GM20000 (cell line): ENCODE measurements at places on chromosomes 5 and 9.

- no peak for DNase-seq
Observed at GRCh38 chr9:88828492-88828974, 162.7 kb upstream of the S1PR3 start.

DNA sequence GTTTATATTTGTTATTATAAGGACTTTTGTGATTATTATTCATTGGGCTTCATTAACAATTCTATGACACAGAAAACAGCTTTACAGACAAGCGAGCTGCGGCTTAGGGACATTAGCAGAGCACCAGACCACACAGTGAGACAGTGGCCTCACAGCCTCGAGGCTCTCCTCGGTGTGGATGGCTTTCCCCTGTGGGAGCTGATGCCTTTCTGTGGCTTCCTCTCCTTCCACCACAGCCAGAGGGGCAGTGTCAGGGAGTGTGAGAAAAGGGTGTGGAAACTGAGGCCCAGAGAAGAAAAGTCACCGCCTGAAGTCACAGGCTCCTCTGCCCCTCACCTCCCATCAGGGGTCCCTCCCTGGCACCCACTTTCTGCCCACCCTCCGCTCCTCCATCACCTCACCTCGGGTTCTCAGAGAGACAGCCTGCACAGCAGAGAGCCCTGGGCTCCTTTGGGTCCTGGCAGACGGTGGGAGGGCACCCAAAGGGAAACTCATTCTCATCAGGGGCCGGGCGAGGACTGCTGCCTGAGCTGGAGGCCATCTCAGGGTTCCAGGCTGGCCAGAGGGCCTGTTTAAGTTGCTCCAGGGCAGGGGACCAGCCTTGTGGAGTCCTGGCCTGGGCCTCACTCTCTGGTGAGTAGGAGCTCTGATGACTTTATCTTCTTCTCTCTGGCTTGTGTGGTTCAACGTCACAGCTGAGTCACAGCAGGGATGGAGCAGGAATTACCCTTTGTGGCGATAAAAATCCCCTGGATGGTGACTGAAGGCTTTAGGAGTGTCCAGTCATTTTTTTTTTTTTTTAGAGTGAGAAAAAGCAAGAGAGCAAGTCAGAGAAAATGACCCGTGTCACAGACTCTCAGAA, 830 bp downstream of the TRAF1 start:
- peak; percentile 78 for DNase-seq

DNA sequence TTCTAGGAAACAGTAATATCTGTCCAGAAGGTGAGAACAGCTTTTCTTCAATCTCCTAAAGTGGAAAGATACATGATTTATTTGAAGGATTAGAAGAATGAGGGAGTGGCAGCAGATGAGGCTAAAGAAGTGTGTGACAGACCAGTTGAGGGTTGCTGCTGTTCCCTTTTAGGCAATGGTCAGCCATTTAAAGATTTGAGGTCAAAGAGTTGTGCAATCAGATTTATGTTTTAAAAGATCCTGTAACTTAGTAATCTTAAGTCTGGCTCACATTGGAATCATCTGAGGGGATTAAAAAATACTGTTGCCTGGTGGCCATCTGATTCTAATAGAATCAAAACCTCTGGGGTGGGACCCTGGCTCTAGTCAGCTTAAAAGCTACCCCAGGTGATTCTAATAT, 4.3 kb upstream of the SGCD start:
- DNase-seq = no peak

GRCh38 chr5:97842687-97843086, 659.6 kb upstream of the RIOK2 start:
- DNase-seq = no peak

GRCh38 chr9:6183227-6183551, 32.4 kb upstream of the IL33 start:
- DNase-seq = no peak

GRCh38 chr5:9557696-9558095, 11.8 kb upstream of the SEMA5A start:
- no peak for DNase-seq

- DNase-seq = no peak
Observed at GRCh38 chr9:110343551-110343950, 5.9 kb upstream of the TXNDC8 start.

DNA sequence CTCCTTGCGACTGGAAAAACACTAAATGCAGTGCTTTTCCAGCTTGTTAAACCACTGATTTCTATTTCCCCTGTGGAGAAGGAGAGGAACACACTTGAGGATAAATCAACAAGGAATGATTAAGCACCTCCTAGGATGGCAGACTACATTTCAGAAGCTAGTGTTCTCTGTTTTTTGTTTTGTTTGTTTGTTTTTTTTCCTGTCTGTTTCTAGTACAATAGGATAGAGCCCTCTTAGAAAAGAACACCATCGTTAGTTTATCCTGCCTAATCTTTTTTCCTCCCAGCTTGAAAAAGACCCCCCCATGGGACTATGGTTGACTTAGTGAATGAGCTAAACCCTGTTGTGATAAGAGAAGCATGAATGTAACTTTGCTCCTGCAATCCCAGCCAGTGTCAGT, 3.9 kb upstream of the TAL2 start:
- DNase-seq = no peak

DNA sequence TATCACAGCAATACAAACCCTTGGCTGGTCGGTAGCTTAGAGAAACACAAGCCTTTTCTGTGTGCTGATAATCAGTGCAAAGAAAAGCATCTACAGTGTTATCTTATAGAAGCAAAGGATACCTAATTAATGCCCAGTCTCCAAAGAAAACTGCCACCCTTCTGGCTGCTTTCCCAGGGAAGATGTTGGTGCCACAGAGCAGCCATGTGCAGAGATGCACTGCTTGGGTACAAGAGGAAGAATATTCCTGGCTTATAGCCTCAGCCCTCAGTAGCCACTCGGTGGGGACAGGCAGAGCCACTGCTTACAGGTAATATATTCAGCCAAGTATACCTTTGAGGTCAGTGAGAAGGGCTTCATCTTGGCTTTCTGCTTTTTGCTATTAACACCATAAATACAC, 185.3 kb downstream of the PCSK1 start:
- no peak for DNase-seq

DNA sequence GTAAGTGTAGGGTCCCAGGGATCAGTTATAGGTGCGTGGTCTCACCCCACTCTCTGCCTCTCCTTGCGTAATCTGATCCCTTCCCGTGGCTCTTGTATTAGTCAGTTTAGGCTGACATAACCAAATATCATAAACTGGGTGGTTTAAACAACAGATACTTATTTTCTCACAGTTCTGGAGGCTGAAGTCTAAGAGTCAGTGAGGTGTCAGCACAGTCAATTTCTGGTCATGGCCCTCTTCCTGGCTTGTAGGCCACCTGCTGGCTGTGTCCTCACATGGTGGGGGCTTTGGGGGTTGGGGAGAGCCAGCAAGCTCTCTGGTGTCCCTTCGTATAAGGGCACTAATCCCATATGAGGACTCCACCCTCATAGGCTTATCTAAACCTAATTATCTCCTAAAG, 32.3 kb downstream of the CARTPT start:
- DNase-seq = no peak

DNA sequence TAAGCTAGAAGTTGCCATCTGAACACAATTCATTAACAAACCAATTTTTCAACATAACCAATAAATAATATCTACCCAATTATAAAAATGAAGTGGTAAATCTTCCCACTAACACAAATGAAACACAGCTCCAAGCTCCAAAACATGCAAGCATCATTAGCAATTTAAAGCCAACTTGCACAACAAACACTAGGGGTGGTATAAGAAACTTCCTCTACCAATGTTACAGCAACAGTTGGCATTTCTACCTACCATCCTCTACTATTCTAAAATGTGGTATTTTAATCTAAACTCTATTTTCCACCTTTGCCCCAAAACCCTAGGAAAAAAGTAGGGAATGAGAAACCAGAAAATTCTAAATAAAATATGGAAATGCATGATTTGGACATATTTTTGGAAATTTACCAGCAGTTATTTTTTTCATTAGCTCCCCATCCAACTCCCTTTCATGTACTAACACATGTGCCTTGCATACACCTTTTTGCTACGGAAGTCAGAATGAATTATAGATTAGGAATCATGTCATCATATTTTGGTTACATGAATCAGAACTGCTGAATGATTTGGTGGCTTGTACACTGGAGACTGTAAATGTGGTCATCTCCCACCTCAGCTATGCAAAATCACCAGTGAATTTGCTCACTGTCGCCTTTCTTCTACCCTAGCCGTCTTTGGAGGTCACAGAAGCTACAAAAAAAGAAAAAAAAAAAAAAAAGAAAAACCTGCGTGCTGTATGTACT, 4.1 kb downstream of the NR6A1 start:
- DNase-seq = no peak

- DNase-seq = no peak
Observed at GRCh38 chr9:23741351-23741750, 84.7 kb downstream of the ELAVL2 start.

GRCh38 chr9:127149010-127149409, 26.6 kb upstream of the ANGPTL2 start:
- no peak for DNase-seq

GRCh38 chr5:135557076-135557838, 21.5 kb upstream of the NEUROG1 start:
- DNase-seq = no peak

DNA sequence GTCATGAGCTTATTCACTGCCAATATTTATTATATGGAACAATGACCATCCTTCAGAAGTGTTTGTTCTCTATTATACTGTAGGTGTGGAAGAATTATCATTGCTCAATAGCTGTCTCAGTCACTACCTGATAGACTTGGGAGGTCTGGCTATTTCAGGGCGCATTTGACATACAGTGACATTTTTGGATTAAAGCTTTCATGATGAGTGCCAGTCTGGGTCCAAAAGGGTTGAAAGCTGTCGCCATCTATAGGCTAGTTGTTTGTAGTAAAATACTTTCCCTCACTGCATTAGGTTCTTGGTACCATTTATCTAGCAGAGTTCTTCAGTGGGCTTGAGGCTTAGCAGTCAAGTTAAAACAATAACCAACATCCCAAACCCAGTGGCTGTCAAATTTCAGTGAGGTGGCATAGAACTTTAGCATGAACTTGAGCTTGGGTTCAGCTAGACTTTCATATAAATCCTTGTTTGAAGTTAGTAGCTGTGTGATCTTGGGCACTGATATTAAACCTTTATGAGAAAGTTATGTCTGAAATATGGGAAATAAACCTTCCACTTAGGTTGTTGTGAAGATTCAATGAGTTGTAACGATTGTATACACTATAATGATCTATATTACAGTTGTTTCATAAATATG, 110.5 kb upstream of the CDKN2B start:
- no peak for DNase-seq

- no peak for DNase-seq
Observed at GRCh38 chr5:125152044-125152443, 405.6 kb upstream of the ZNF608 start.

GRCh38 chr5:84343171-84343570, 41.5 kb downstream of the EDIL3 start:
- DNase-seq = no peak

GRCh38 chr9:136021872-136022681, 60.9 kb upstream of the UBAC1 start:
- DNase-seq = no peak

GRCh38 chr5:67100301-67100700, 96.3 kb downstream of the CD180 start:
- DNase-seq = no peak

DNA sequence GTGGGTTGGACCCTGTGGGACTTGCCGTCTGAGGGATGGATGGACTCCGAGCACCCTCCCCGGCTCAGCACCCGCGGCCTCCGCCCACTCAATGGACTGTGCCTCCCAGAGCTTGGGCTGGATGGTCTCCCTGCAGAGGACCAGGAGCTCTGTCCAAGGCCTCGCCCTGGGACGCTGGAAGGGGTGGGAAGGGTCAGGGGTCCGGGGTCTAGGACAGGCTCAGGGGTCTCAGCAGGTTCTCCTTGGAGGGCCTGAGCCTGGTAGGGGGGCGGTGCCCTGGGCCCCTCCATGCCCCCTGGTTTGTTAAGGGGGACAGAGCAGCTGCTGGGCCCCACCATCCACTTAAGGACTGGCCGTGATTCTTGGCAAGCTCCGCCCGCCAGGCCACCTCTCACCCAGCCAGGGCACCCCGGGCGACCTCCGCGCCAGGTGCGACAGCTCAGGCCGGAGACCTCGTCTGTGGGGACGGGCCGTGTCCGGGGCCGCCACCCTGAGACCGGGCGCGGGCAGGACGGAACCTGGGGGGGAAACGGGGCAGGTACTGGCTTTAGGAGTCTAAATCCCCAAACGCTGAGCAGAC, 29.2 kb downstream of the EXOC3 start:
- peak; percentile 46 for DNase-seq

GRCh38 chr5:169893010-169893409, 87.3 kb downstream of the INSYN2B start:
- no peak for DNase-seq

- DNase-seq = no peak
Observed at GRCh38 chr5:107516452-107517184, 154.1 kb downstream of the EFNA5 start.

- no peak for DNase-seq
Observed at GRCh38 chr9:72904267-72905093, 48.4 kb downstream of the ALDH1A1 start.

DNA sequence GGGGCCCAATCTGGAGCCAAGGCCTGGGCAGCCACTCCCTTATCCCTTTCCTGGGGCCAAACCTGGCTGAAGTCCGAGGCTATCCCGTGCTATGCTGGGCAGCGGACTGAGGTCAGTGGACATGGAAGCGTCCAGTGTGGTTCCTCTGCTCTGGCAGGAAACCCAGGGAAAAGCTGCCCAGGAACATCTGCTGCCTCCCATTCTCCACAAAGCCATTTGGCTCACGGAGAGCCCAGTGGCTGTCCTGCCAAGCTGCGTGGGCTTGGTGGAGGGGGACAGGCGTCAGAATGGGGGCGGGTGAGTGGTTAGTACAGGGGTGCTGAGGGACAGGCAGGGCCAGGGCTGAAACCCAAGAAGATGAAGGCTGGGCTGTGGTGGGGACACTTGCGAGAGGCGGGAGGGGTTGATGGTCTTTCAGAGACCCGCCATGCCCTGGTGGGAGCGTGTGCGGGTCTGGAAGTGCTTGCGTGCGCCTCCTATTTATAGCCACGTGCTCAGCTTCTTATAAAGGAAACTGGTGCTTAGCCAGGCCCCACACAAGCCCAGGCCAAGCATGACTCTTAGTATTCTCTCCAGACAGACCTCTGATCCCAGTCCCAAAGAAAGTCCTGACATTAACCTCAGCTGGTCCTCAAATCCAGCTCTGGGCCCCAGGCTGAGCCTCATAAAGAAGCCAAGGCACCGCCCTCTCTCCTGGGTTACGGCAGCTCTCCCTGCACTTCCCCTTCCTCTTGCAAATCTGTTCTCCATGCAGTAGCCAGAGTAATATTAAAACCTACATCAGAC, 9.4 kb upstream of the SLC6A7 start:
- DNase-seq = no peak

- no peak for DNase-seq
Observed at GRCh38 chr9:37486616-37487548, 1.1 kb downstream of the POLR1E start.

- no peak for DNase-seq
Observed at GRCh38 chr9:125690679-125691078, 16.3 kb downstream of the MAPKAP1 start.

GRCh38 chr9:130453487-130453886, 8.7 kb downstream of the ASS1 start:
- DNase-seq = no peak

- DNase-seq = no peak
Observed at GRCh38 chr9:35042081-35042604, 30.3 kb downstream of the VCP start.
